Testis (tissue), 5 donors: ENCODE measurements at places on chromosomes 13 and 19.

DNA sequence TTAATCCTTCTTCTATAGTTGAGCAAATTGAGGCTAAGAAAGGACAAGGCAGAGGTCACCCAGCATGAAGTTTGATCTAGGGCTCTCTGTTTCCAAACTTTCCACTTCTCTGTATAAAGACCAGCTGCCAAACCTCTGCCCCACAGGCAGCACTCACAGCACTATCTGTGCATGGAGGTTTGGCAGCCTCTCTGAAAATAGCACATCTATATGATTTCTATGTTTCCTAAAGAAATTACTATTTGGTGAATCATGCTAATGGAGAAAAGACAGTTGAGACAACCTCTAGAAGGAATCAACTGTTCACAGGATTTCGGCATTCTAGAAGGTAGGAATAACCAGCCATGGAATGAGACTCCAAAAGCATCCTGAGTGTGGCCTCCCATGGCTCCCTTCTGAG is 554.5 kb downstream of the IRS2 start:
- DNase-seq, result no peak

DNA sequence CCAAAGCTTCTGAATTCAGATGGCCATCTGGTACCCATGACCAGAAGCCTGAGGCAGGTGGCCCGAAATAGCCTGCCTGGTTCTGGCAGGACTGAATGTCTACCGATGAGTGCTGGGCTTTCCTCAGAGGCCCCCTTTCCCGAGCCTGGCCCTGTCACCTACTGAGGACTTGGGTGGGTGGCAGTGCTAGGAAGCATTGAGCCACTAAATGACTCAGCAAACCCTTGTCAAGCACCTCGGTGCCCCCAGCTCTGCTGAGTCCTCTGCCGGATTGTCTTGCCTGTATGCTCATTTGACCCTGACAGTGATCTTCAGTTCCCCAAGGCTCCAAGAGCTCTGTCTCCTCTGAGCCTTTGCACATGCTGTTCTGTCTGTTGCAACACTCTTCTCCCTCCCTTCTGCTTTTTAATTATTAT is 17.9 kb downstream of the PPP1R37 start:
- no peak for DNase-seq

DNA sequence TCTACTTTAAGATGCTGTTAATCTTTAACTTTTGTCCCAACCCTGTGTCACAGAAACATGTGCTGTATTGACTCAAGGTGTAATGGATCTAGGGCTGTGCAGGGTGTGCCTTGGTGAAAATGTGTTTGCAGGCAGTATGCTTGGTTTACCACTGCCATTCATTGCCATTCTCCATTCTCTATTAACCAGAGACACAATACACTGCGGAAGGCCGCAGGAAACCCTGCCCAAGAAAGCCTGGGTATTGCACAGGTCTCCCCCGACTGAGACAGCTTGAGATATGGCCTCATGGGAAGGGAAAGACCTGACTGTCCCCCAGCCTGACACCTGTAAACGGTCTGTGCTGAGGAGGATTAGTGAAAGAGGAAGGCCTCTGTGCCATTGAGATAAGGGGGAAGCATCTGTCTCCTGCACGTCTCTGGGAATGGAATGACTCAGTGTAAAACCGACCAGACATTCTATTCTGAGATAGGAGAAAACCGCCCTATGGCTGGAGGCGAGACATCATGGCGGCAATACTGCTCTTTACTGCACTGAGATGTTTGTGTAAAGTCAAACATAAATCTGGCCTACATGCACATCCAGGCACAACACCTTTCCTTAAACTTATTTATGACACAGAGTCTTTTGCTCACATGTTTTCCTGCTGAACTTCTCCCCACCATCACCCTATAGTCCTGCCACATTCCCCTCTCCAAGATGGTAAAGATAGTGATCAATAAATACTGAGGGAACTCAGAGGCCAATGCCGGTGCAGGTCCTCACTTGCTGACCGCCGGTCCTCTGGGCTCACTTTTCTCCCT is 13.1 kb upstream of the ZNF888 start:
- no peak for DNase-seq

DNA sequence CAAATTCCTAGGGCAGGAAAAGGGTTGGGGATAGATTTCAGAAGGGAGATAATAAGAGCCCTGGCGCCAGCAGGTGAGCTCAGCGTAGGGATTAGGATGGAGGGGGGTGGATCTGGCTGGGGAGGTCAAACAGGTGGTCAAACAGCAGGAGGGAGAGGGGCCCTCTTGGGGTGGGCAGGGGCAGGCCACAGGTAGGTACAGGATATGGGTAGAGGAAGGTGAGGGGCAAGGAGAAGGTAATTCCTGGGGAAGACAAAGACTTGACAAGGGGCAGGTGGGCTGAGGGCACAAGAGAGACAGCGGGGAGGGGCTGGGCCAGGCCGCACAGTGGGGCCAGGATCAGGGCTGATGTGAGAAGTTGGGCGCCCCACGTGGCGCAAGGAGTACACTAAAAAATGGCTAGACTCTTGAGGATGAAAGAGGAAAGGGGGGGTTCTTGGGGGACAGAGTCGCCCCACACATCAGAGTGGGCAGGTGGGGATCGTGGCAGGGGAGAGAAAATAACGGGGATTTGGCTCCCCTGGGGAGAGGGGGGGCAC is 713 bp downstream of the KRI1 start:
- no peak for DNase-seq

DNA sequence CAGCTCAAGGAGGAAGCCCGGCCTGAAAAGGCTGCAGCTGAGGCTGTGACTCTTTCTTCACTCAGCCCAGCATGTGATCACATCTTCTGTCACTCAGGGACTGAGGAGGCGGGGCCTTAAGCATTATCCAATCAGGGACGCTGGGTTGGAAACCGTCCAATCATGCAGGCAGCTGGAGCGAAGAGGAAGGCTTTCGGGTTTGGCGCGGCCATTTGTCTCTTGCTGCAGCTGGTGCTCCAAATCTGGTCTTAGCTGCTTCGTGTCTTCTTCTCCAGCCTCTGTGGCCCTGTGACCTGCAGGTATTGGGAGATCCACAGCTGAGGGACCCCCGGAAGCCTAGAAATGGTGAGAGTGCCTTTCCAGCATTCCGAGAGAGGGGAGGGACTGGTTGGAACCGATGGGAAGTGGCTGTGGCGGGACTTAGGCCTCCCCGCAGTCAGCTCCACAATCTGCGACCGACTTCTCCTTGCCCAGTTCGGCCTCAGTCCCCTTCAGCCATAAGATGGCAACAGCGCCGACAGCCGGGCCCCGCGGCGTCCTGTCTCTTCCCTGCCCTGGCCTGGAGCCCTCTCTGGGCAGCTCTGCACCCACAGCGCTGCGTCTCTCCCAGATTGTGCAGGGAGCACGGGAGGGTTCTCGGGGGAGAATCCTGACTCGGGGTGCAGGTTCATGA is at the start of gene ZNF90:
ZNF90 (plus strand) TSS at position 210 of the 673 bp plus-strand sequence; CDS start at position 343, 133 bp downstream.
- DNase-seq, result peak; percentile 98

DNA sequence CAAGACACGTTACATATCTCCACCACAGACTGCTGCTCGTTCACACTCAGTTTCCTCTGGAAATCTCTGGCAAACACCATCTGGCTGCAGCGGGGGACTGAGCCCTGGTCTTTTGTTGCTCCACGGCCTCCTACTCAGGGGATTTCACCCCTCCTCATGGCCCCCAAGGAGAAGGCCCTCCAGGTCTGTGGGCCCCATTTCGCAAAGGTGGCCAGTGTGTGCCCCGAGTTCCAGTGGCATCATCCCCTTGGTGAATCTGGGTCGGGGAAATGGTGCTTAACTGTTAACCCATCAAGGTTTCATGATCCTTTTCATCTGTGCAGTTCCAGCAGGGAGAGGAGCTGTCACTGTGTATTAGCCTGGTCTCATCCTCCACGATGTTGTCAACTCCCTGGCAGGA is 235.4 kb upstream of the MAB21L1 start:
- DNase-seq, result no peak

DNA sequence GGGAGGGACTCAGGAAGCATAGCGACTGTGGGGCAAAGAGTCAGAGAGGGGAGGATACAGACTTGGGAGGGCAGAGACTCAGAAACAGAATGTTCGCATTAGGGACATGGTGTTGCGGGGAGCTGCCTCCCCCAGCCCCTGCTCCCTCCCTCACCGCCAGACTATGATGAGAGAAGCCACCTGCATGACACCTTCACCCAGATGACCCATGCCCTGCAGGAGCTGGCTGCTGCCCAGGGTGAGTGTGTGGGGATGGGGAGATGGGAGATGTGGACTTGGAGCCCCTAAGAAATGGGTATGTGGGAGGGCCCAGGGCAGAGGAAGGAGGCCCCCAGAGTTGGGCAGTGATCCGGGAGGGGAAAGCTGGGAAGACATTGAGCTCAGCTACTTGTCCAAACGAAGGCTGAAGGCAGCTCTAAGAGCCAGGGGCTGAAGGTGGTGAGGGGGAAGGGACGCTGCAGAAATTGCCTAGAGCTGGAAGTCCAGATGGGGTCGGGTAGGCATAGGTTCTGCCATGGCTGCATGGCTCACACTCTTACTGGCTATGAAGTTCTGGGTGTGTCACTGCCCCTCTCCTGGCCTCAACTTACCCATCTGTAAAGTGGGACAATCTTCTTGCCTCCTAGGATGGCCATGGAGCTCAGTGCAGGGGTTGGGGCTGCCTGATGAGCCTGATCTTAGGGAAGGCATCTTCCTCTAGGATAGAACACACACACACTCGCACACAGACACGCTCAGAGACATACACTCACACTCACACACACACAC is 1.4 kb downstream of the SPACA6 start:
- DNase-seq, result no peak

DNA sequence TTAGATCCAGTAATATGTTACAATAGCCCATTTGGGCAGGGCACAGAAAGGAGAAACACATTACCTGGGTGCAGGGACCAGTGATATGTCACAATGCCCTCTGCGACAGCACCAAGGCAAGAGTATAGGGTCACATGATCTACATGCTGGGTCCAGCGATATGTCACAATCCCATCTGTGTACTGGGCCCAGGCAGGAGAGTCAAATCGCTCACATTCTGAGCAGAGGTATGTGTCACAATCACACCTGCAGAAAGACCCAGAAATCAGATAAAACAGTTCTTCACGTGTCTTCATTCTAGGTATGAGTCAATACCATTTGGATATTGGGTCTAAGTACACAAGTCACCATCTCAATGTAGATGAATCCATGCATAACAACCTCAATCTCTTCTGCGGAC is 7.1 kb upstream of the ZNF43 start:
- no peak for DNase-seq

GRCh38 chr19:10132905-10133304 is 13.2 kb upstream of the EIF3G start:
- DNase-seq, result no peak

DNA sequence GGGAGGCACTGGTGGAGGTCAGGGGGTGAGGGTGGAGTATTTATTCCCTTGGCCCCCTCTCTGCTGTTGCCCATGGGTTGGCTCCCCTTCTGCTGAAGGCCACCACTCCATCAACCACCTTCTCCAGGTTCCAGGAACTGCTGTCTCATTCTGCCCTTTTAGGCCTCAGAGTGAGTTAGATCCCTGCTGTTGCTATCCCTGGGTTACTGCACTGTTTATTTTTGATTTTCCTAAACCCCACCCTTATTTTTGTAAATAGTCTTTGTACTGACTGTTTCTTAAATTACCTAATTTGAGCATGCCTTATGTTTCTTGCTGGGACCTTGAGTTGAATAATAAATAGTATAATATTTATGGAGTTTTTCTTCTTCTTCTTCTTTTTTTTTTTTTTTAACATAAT is 132.8 kb downstream of the RGCC start:
- DNase-seq, result no peak

DNA sequence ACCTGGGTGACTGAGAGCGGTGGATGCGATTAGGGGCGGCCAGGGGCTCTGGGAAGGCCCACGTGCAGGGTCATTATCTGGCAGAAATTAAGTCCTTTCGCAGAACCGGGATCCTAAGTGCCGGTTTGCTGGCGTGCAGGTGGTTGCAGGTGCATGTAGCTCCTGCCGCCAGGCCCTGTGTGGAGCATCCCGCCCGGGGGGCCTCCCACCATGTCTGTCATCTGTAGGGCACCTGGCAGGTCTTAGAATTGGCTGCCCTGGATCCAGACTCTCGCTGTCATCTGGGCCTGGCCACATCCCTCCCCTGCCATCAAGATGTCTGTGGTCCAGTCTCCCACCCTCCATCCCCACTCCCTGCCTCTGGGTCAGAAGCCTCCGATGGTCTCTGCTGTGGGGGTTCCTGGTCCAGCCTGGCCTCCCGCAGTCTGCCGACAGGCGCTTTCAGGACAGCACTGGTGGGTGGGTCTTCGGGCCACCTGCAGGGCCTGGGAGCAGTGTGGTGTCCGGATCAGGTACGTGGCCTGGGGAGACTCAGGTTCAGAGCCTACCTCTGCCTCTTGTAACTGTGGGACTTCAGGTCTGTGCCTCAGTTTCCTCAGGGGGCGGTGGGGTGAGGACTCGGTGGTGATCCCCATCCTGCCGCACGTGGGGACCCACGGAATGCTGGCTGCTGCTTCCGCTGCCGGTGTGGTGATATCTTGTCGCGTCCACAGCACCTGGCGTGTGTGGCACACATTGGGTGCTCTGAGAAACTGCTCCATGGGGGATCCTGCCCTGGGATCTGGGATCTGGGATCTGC is 5.4 kb downstream of the GNA11 start:
- no peak for DNase-seq

- DNase-seq, result peak; percentile 79
These were observed 6.0 kb downstream of the AKT2 start for GRCh38 chr19:40279120-40279551.

GRCh38 chr13:24505756-24506155 is 6.8 kb downstream of the PARP4 start:
- no peak for DNase-seq

GRCh38 chr19:16886305-16886880 is 2.4 kb upstream of the F2RL3 start:
- DNase-seq, result peak; percentile 90

- peak; percentile 19 for DNase-seq
These were observed 687.1 kb downstream of the PCDH17 start for GRCh38 chr13:58318495-58319167.

GRCh38 chr13:42354241-42355091 is 82.5 kb downstream of the AKAP11 start:
- no peak for DNase-seq

- DNase-seq, result no peak
These were observed 1.7 kb downstream of the PRR12 start for GRCh38 chr19:49592486-49593232.

GRCh38 chr13:75581874-75582640 is 32.5 kb downstream of the UCHL3 start:
- no peak for DNase-seq

- no peak for DNase-seq
These were observed 275.4 kb downstream of the NALCN start for GRCh38 chr13:101140936-101141335.

DNA sequence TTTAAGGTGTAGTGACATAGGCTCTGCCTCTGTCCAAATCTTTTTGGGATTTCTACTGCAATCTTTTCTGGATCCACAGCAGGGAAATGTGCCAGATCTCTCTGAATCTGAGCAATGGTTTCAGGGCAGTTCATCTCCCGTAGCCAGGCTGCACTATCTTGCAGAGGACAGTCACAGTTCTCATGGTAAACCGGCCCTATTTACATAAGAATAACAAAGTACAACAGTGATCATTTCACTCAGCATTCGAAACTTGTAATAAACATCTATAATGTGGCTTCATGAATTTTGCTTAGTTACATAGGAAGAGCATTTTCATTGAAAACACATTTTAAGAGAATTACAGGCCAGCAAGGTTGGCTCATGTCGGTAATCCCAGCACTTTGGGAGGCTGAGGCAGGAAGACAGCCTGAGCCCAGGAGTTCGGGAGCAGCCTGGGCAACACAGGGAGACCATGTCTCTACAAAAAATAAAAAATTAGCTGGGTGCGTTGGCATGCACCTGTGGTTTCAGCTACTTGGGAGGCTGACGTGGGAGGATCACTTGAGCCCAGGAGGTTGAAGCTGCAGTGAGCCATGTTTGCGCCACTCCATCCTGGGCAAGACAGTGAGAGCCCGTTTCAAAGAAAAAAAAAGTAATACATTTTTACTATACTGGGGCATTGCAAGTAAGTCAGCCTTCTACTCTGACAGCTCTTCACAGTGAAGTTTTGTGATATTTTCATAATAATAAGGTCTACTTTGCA is 5.0 kb downstream of the POGLUT2 start:
- DNase-seq, result no peak
